MG63 (cell line): ENCODE measurements at places on chromosomes 7 and 10. TPM values are rescaled to one million over a fixed set of nuclear protein-coding genes. Genes with fewer than 3 reads are reported as not detected.

- DNase-seq = no peak
These were observed 4.0 kb upstream of the ARMS2 start for GRCh38 chr10:122450353-122450990.

Gene DPP6
- total RNA-seq = not detected in 2 replicates

- no peak for DNase-seq
These were observed 12.2 kb downstream of the ZNF488 start for GRCh38 chr10:47371629-47372485.

Gene NKX1-2
- 0.36 TPM in 1 of 2 replicates, not detected in the other for total RNA-seq

DNA sequence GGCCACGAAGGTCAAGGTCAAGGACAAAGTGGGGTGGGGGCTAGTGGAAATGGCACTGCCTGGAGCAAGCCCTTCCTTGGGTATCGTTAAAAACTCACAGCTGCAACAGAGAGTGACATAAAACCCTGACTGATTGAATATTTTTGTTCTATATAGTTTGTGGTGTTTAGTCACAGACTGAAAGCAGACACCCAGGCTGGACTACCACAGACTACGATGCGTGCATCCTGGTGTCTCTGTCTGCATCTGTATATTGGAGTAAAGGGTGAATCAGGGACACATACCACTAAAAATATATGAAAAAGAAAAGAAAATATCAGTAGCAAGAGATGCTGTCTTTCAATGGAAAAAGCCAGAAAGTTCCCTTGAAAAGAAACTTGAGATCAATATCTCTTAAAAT is 101.4 kb downstream of the KLF6 start:
- DNase-seq = no peak

Gene MNX1
- total RNA-seq = 0.32 TPM in 1 of 2 replicates, not detected in the other

DNA sequence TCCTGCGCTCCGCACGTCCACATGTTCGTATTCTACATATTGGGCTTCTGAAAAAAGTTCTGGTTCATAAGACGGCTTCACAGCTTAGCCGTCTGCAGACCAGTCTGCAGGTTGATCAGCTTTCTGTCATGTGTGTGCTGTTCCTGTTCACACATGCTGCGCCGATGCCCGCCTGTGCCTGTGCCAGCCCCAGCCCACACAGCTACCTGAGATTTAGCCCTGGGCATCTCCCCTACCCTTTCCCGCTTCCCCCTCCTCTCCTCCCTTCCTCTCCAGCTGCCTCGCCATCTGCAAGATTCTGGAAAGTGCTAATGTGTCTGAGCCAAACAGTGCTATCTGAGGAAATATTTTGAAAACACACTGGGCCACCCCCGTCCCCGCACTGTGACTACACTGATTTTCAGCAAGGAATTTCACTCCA is 7.1 kb downstream of the CHST3 start:
- DNase-seq = no peak

Gene TAS2R3
- not detected in 2 replicates for total RNA-seq

GRCh38 chr7:95045236-95045923 is 138.0 kb downstream of the PPP1R9A start:
- peak; percentile 5 for DNase-seq

DNA sequence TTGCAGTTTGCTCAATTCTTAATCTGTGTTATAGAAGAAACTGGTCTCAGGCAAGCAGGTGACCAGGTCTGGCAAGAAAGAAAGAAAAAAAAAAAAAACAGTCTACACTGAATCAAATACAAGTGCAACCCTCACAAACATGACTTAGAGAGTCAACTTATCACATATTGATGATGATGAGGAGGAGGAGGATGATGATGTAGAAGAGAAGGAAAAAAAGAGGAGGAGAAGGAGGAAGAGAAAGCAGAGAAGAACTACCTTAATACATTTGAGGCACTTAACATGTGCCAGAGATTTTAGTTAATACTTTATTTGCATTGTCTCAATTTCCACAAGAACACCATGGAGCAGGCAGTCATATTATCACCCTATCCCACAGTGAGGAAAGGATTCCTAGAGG is 91.5 kb downstream of the GLI3 start:
- DNase-seq = no peak

DNA sequence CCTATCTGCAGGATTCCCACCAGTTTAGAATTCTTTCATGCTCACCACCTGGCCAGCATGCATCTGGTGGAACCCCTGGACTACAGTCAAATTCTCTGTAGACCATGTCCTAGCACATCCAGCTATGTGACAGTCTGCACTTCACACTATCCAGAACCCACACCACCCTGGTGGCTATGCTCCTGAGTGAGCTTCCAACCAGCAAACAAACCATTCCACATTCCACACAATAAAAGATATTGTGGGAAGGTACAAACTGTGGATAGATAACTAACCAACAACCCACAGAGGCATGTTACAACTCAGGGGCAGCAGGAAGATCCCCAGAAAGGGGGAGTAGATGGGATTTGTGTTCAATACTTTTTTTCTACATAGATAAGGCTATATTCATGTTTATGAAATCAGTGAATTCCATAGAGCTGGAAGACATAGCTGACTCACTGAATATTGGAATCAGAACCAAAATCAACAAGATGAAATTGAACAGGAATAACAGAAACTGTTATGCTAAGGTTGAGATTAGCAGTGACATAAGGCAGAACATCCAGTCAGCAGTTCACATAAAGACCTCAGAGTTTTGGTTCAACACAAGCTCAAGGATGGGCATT is 72.5 kb downstream of the LRRC17 start:
- no peak for DNase-seq

DNA sequence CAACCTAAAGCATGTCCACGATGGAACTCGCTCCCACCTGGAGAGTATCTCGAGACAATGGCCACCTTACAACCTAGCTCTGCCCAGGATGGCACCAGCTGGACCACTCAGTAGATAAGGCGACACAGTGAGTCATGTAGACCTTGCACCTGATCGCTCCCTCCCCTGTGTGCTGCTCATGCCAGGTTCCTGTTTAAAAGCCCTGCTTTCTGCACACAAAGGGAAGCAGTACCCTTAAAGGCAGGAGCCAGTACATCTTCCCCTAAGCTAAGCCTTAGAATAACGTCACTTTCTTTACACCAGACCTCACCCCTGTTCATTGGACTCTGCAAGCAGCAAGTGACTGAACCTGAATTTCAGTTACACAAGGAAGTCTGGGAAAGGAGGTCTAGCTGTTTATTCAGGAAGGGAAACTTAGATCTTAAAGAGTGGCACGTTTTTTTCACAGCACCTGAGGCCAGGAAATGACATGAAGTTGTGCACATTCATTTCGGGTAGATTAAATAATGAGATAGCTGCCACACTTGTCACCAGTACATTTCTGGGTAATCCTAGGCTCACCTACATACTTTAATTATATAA is 117.9 kb downstream of the MTPAP start:
- DNase-seq = no peak

DNA sequence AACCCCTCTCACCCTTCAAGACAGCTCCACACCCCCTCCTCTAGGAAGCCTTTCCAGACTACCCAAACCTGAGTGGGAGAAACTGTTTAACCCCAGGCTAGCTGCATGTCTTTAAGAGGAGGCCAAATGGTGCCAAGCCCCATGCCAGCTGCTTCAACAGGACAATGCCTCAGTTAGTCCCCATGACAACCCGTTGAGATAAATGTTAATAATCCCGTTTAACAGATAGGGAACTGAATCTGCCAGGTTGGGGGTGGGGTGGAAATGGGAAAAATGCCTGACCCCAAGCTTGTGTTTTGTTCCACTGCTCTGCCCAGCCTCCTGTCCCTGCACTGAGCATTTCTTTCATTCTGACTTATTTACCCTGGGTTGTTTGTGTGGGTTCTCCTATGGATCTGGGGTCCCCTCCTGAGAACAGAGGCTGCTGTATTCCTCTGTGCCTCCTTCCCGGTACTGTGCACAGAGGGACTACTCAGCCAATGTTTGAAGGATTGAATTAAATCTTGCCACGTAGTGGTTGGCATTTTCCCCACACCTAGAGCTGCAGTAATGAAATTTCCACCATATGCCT is 452.6 kb upstream of the ZMIZ1 start:
- no peak for DNase-seq

DNA sequence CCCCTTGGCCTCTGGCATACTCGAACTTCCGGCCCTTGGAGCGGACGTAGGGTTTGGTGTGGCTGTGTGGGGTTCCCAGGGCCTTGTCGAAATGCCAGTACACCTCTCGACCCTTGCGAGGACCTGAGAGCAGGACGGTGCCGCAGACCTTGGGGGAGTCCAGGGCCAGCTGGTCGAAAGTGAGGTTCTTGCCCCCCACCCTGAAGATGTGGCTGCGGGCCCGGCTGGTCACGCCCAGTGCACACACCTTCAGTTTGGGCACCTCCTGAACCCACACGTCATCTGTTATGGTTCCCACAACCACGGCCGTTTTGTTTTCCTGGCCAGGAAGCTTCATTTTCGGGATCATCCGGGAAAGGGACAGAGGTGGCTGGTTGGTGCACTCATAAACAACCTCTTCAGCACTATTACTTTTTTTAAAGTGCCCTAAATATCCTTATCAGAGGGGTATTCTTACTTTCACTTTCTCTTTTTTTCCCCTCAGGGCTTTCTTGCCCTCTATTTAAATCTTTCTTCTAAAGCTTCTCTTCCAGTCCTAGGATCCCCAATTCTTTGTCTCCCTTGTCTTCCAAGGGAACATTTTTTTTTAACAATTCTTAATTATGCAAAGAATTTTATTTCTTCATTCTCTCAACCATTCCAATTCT is 44.9 kb upstream of the FAM3C start:
- peak; percentile 7 for DNase-seq

Gene HOGA1
- total RNA-seq = 5.0 and 6.7 TPM in 2 replicates

Gene TMEM229A
- total RNA-seq = not detected in 2 replicates

- DNase-seq = no peak
These were observed 270.7 kb upstream of the BMPER start for GRCh38 chr7:33634606-33635005.
